Urinary bladder (tissue), 4 donors: ENCODE measurements at places on chromosomes 13 and 19. TPM values are rescaled to one million over a fixed set of nuclear protein-coding genes. Genes with fewer than 3 reads are reported as not detected.

- DNase-seq, result no peak
Measured at GRCh38 chr19:17073869-17074633, 1.2 kb downstream of the HAUS8 start.

Gene MEDAG
- 12.2 TPM for total RNA-seq

Gene IGFL4
- 0.21 TPM for total RNA-seq

Gene TNFSF11
- total RNA-seq, result 0.26 TPM

Gene ELAVL3
- 0.90 TPM for total RNA-seq

Gene STOML3
- total RNA-seq, result not detected

Gene GTF2F1
- total RNA-seq, result 24.4 TPM

Gene GAS6
- total RNA-seq, result 55.1 TPM
